ENCODE measurements at places on chromosomes 3 and 15.

DNA sequence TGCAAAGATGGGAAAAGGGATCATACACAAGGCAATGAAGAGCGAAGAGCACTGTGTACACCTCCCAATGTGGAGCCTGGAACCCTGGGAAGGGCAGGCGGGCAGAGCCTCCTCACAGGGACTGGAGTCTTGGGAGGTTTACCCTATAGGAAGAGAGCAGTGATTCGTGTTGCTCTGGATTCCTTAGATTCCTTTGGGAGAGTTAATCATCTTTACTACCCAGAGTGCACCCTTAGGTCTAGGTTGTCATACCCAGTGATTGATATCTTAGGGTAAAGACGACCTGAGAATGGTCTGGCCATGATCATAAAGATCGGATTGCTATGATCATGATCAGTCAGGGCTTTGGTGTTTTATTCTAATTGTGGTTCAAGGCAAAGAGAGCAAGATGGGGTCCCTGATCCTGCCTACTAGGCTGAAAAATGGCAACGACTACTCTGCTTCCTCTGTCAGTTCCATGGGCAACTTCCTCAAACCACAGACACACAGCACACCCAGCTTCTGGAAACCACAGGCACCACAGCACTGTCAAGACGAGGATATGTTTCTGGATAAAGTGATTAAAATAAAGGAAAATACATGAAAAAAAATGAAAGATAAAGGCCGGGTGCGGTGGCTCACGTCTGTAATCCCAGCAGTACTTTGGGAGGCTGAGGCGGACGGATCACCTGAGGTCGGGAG, 20.4 kb upstream of the MAP6D1 start:
- DNase-seq, result no peak

- DNase-seq, result no peak
These were observed 40.8 kb downstream of the C3orf62 start for GRCh38 chr3:49236226-49236625.

DNA sequence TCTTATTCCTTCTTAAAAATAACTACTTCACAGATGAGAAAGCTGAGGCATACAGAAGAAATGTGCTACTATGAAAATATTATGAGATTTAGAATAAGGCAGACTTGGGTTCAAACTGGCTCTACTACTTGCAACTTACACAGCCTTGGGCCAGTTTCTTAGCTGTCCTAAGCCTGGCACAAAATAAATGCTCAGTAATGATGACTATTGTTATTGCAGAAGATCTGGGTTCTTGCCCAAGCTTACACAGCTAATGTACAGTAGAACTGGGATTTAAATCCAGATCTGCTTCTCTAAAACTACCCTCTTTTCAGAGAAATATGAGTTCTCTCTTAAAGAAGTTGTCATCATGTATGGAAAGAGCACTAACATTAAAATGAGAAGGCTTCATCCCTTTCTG, 228.2 kb upstream of the TPRG1 start:
- no peak for DNase-seq

- DNase-seq, result no peak
These were observed 474.7 kb upstream of the IL12A start for GRCh38 chr3:159513867-159514380.

- no peak for DNase-seq
These were observed 209.5 kb downstream of the MAGI1 start for GRCh38 chr3:65829228-65829627.

DNA sequence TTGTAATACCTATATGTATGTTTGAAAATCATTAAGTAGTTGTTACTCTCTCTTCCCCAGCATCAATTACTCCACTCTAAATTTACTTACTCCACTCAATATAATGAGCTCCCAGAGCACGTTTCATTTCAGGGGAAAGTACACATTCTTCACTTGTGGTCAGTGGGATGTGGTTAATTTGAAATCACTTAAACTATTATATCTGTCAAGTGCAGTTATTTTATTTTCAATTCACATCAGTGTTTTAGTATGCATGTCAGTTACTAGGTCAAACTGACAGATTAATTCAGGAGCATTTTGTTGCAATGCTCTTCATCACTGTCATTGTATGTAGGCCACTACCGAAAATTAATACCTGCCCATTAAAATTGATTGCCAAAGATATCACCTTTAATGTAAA, 376.1 kb downstream of the ZIC4 start:
- DNase-seq, result no peak

Measured in NCI-H510A (cell line).